ENCODE measurements at places on chromosomes 2 and 18. TPM values are rescaled to one million over a fixed set of nuclear protein-coding genes. Genes with fewer than 3 reads are reported as not detected.
A peak's percentile ranks its signal among the peaks of the same experiment; 100 is the strongest.

- no peak for DNase-seq
Observed at GRCh38 chr18:6941996-6942395, 175.6 kb downstream of the LAMA1 start.

DNA sequence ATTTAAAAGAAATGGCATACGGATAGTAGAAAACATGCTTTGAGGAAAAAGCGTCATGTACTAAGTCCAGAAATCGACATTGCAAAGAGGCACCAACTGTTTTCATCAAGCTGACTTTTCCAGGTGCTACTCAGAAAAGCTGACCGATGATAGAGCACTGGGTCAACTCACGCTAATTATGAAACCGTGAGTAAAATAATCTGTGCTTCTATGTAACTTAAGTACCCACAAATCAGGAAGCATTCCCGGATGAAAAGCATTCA is 353 bp upstream of the NUP35 start:
- DNase-seq, result no peak

DNA sequence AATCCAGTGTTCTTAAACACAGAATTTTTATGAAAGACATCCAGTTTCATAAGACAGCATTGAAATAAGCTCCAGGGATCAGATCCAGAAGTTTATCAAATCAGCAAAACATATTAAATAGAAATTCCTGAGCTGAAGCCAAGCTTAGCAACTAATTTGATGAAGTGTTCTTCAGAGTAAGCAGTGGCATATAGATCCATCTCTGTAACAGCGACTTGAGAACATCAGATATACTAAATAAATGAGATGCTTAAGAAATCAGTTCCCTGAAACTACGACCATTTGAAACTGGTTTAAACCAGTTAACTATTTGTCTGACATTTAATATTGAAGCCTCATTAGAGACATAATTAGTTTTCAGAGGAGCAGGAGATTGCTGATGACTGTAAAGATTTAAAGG is 34.1 kb downstream of the PPP1R1C start:
- DNase-seq, result no peak

DNA sequence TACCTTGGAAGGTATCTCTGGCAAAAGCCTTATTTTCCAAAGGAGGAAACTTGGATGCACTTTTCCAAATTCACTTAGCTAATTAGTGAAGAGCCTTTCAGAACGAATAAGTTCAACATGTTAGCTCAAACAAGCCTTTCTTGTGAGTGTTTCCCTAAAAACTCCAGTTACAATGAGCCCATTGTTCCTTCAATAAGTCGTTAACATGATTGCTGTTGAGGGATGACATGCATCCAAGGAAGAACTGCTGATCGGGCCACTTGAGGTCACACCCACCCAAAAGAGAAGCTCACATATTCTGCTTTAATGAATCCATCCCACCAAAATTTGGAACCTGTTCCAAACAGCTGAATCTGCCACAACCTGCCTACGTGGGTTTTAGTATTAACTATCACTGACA is 48.1 kb upstream of the SLC35G4 start:
- no peak for DNase-seq

- no peak for DNase-seq
Observed at GRCh38 chr18:55245211-55245614, 286.0 kb upstream of the CCDC68 start.

DNA sequence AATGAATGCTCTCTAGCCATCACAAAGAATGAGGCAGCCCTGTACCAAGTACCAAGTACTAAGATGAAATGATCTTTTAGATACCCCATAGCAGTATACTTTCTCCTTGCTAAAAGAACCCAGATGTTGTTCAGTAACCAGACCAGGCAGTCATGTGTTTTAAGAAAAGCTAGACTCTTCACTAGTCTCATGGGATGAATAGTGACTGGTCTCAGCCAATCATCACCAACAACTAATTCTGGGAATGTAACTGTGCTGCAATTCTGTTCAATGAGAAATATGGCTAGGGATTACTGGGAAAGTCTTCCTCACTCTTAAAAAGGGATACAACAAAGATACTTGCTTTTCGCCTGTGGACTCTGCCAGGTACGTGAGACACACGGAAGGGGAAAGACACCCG is 29.5 kb downstream of the MBOAT2 start:
- no peak for DNase-seq

GRCh38 chr2:48954311-48954710 is 198.8 kb upstream of the LHCGR start:
- DNase-seq, result no peak

DNA sequence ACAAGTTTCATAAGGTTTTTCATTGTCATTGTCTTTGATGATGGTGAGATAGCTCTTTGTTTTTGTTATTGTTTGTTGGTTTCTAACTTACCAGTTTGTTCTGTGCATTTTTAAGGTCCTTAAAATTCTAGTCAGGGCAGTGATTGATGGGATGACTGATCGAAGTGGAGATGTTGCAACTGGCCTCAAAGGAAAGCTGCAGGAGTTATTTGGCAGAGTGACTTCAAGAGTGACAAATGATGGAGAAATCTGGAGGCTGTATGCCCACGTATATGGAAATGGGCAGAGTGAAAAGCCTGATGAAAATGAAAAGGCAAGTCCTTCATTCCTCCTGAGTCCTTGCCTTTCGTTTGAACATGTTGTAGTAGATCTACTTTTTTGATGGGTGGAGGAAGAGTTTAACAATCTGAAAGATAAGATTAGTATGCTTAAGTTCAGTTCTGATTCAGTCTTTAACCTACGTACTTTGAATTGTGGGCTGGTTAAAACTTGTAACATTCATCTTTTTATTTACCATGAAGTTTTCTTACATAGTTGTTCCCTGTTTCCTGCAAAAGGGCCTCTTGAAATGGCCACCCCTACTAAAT is 135.8 kb upstream of the LTBP1 start:
- DNase-seq, result peak; percentile 62

- no peak for DNase-seq
Observed at GRCh38 chr18:63646936-63647335, 2.9 kb upstream of the SERPINB4 start.

- no peak for DNase-seq
Observed at GRCh38 chr2:112251271-112251670, 3.6 kb downstream of the ZC3H8 start.

NEU2 gene
- polyA plus RNA-seq, result not detected

CCT4 gene
- polyA plus RNA-seq, result 190 TPM

RNF144A gene
- polyA plus RNA-seq, result 2.2 TPM

LYPD1 gene
- not detected for polyA plus RNA-seq

SPP2 gene
- not detected for polyA plus RNA-seq

GALM gene
- polyA plus RNA-seq, result 3.4 TPM

ALPP gene
- polyA plus RNA-seq, result not detected

UGT1A3 gene
- 0.58 TPM for polyA plus RNA-seq

ADGRF3 gene
- not detected for polyA plus RNA-seq
